ENCODE measurements at places on chromosomes 11 and 22.

GRCh38 chr11:20668131-20668809 lies 1.1 kb upstream of the NELL1 start:
- no peak for DNase-seq

DNA sequence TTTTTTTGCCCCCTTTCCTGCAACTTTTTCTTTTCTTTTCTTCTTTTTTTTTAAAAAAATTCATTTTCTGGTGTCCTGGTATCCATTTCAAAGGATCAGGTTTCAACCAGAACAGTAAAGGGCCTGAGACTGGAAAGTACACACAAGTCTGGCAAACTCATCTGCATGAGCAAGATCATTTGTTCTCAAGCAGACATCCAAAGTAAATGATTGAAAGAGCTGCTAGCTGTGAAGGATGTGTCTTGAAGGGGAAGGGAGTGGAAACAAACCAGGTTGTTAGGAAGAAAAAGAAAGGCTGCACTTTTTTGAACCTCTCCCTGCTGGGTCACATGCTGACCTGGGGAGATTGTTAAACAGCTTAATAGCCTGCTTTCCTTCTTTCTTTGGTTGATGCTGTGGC lies 5.3 kb downstream of the YAP1 start:
- no peak for DNase-seq

GRCh38 chr11:75248924-75249256 lies 8.3 kb downstream of the TPBGL start:
- DNase-seq: no peak

DNA sequence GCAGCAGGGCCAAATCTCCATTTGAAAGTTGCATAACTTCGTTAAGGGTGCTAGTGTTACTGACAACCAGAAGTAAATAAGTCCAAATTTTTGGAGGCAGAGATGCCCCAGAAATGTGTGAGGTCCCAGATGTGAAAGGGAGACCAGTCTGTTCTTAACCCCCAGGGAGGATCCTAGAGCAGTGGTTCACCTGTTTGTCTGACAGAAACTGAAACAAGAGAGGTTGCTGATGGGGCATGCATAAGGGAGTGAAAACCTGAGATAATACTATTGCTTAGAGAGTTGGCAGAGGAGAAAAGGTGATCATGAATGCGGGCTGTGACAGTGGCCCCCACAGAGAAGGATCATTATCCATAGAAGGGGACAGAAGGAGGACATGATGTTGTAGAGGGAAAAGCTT lies 3.8 kb downstream of the CBLIF start:
- DNase-seq: no peak

DNA sequence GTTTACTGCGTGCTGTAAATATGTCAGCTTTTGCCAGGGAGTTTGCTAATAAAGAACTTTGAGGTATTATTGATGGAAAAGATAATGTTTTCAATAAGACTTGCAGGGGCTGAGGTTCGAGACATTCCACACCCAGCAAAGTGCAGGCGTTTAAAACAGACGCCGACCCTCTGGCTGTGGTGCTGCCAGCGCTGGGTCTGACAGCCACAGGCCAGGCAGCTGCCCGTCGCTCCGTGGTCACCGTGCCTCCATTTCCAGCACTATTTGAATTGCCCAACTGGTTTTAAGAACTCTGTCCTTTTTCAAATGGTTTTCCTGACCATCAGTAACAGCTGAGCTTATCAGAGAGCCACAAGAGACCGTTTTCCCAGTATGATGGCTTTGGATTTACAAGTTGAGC lies 28.1 kb upstream of the ALX4 start:
- DNase-seq: no peak

DNA sequence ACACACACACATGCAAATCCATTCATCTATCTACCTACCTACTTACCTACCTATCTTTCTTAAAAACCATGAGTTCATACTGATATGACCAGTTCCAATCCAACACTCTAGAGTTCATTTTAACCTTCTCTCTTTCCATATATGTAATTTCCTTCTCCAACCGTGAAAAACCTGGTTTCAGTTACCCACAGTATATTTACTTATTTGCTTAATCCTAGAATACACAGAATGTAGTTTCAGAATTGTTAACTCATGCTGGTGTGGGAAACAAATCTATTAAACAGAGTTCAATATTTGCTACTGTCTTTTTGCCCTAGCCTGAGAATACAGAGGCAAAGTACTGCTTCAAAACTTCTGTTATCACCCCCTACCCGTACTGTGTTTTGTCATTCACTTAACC lies 101.3 kb downstream of the RRM1 start:
- DNase-seq: no peak

DNA sequence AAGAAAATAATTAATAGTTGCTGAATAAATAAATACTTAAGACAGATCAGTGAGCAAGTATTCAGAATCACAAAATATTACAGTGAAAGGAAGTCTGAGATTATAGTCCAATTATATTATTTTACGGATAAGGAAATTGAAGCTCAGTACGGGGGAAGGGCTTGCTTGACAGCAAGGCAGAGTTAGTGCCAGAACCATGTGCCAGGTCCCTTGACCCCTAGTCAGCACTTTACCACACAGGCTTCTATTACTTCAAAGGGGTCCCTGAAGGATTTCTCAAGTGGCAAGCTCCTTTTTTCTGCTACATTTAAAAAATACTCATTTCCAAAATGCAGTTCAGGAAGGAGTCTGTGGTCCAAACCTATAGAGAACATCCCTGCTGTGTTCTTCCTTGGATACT lies 85.3 kb downstream of the CLPB start:
- no peak for DNase-seq

DNA sequence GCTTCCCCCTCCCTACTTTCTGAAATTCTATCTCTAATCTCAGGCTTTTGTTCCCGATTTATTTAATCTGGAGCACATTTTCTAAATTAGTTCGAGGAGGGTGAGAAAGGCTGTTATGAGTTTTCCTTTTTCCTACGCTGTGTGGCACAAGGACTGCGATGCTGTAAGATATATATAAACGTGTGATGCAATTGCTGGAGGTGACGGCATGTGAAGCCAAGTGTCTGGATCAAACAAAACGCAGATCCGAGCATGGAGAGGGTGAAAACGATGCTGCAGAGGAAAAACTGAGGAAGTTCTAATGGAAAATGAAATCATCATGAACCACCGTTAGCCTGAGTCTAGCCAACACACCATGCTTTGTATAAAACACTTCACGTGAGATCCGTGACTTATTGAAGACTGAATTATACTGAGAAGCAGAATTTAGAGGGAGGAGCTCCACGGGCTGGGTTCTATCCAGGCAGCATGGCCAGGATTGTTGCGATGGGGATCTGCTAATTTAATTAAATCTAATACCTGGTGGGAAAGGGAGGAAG lies 4.4 kb downstream of the PKNOX2 start:
- no peak for DNase-seq

GRCh38 chr11:109071712-109072524 lies 350.1 kb upstream of the C11orf87 start:
- no peak for DNase-seq

DNA sequence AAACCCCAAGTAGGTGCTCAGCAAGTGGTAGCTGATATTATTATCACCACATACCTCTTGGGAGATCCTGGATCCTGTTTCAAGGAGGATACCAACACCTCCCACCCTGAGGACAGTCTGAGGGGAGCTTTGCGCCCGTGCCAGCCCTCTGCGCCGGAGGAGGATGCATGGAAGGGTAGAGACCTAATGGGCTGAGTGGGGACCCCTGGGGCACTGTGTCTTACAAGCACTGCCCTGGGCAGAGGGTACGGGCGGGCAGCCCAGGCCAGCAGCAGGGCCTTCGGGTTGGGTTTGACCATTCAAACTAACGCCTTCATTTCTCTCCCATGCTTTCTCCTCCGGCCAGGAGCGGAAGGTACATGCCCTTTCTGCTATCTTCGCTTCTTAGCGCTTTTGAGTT lies 26.3 kb downstream of the MYBPC3 start:
- no peak for DNase-seq

GRCh38 chr22:28379951-28380350 lies 299.7 kb downstream of the TTC28 start:
- no peak for DNase-seq

DNA sequence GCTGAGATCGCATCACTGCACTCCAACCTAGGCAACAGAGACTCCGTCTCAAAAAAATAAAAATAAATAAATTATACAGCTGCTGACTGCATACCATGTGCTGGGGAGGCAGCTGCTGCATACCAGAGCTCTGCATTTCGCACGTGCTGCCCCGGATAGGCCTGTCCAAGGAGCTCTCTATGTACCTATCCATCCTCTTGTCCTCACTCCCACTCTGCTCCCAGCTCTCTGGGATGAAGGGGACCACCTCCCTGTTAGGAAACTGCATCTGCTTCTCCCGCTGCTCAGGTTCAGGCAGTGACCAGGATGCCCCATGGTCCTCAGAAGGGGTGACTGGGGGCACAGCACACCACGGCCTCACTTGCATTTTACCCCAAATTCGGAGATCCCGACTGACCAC lies 302.3 kb downstream of the BRD1 start:
- no peak for DNase-seq

GRCh38 chr11:125344846-125345420 lies 151.1 kb downstream of the FEZ1 start:
- DNase-seq: no peak

DNA sequence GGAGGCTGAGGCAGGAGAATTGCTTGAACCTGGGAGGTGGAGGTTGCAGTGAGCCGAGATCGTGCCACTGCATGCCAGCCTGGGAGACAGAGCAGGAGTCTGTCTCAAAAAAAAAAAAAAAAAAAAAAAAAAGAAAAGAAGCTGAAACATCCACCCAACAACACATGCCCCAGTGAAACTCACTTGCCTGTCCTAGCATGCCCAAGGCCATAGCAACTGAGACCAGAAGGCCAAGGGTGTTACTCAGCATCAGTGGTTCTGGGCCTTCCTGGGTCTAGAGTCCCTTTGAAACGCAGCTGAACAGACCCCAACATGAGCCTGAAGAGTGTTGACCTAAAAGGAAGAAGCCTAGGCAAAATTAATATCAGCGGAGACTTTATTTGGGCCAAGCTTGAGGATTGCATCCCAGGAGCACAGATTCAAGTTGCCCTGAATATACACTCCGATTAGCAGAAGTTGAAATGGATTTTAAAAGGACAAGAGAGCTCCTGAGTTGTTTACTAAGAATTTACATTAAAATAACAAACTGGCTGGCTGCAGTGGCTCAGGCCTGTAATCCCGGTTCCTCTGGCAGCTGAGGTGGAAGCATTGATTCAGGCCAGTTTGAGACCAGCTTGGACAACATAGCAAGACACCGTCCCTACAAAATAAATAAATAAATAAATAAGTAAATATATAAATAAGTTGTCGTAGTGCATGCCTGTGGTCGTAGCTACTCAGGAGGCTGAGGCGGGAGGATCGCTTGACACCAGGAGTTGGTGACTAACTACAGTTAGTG lies 7.0 kb downstream of the PRDX5 start:
- DNase-seq: no peak

DNA sequence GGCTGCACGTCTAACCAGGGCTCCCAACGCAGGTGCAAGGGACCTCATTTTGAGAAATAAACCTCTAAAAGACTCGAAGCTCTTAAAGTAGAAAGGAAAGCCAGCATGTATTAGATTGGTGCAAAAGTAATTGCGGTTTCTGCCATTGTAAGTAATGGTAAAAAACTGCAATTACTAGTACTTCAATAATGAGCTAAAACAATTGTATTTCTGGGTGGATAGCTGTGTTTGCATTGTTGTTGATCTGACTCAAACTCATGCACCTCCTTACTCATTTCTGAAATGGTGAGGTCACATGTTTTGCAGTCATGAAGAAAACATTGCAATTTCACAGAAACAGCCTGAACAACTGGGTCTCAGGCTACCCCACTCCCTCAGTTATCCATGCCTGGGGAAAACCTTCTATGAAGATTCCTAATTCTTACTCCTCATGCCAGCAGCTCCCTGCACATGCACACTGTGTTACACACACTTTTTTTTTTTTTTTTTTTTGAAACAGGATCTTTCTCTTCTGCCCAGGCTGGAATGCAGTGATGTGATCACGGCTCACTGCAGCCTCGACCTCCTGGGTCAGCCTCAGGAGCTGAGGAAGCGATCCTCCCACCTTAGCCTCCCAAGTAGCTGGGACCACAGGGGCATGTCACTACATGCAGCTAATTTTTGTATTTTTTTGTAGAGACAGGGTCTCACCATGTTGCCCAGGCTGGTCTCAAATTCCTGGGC lies 24.6 kb downstream of the VWCE start:
- no peak for DNase-seq

DNA sequence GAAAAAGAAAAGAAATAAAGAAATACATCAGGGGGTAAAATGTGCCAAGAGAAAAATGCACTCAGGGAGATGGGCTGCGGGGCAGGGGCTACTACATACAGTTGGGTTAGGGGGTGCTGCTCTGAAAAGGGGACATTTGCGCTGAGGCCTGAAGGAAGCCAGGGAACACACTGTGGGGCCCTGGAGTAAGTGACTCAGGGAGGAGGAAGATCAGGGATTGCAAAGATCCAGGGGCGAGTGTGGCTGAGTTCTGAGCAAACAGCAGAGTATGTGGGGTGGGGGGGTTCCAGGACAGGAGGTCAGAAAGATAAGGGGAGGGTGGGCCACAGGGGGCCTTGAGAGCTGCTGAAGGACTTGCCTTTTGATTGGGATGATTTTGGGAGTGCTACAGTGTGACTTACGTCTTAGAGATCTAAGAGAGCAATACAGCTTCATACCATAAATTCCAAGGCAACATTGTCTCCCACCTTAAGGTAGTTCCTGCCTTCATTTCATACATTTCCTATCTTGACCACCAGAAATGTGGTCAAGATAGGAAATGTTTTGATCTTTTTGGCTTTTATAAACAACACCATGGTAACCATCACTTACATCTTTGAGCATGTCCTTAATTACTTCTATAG lies 5.8 kb downstream of the A4GALT start:
- DNase-seq: no peak

GRCh38 chr11:134647066-134647743 lies 235.2 kb upstream of the B3GAT1 start:
- no peak for DNase-seq

DNA sequence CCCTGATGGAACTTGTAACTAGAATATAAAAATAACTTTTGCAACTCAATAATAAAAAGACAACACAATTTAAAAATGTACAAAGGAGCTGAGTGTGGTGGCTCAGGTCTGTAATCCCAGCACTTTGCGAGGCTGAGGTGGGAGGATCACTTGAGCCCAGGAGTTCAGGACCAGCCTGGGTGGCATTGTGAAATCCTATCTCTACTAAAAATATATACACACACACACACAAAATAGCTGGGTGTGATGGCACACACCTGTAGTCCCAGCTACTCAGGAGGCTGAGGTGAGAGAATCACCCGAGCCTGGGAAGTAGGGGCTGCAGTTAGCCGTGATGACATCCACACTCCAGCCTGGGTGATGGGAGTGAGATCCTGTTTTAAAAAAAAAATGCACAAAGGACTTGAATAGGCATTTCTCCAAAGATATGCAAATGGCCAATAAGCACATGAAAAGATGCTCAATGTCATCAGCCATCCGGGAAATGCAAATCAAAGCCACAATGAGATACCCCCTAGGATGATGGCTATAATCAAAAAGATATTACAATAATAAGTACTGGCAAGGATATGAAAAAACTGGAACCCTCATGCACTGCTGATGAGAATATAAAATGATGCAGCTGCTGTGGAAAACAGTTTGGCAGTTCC lies 59.8 kb upstream of the SEPTIN5 start:
- no peak for DNase-seq
